ENCODE measurements at places on chromosomes 6 and 20. TPM values are rescaled to one million over a fixed set of nuclear protein-coding genes. Genes with fewer than 3 reads are reported as not detected.

DNA sequence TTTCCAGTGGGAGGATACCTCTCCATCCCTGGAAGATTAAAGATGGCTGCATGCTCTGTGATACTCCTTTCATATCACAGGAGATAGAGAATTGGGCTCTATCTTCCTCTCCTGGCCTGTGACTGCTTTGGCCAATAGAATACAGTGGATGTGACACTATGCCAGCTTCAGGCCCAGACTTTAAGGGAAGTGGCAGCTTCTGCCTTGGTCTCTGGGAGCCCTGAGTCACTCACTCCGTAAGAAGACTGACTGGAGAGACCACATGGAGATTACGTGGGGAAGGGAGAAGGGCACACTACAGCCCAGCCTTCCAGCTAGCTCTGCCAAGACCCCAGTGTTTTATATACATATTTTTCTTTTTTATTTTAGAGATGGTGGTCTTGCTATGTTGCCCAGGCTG, 10.4 kb upstream of the MMP9 start:
- no peaks in the 10 kb centered on the region for H3K36me3 ChIP-seq
- no peak for DNase-seq
- peaks cover 20% of the 10 kb centered on the region for H3K27me3 ChIP-seq
- H3K4me3 ChIP-seq = no peak overlapping the region

Gene ZSCAN31
- total RNA-seq = 10.8 TPM

Gene EMILIN3
- total RNA-seq = 6.4 TPM

GRCh38 chr20:7333841-7334240, 566.4 kb downstream of the BMP2 start:
- no peak overlapping the region for H3K27ac ChIP-seq
- DNase-seq = no peak
- no peaks in the 10 kb centered on the region for H3K4me1 ChIP-seq
- no peaks in the 10 kb centered on the region for H3K36me3 ChIP-seq
- no peak overlapping the region for H3K4me3 ChIP-seq
- H3K27me3 ChIP-seq = no peaks in the 10 kb centered on the region

- peak overlapping the region; percentile 6 for H3K27ac ChIP-seq
- H3K4me1 ChIP-seq = peaks cover 17% of the 10 kb centered on the region
- no peaks in the 10 kb centered on the region for H3K27me3 ChIP-seq
- H3K4me3 ChIP-seq = no peak overlapping the region
These were observed 13.3 kb upstream of the PTPN1 start for GRCh38 chr20:50496773-50497385.

Gene TFAP2A
- 86.8 TPM for total RNA-seq

DNA sequence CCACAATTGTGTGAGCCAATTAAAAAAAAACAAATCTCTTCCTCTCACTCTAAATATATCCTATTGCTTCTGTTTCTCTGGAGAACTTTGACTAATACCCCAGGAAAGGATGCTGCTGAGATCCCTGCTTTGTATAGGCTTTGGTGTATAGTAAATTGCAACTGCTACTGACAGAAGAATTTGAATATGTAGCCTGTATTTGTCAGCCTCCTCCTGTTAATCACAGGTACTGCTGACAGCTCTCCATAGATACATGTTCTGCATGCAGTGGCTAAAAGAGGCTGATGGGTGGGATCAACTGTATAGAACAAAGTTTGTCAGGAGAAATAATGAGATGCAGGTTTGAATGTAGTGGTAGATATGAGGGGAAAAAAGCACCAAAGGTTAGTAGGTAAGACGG, 95.0 kb downstream of the ARHGAP18 start:
- no peak overlapping the region for H3K27ac ChIP-seq
- no peak for DNase-seq
- no peaks in the 10 kb centered on the region for H3K27me3 ChIP-seq

Gene SLPI
- 632 TPM for total RNA-seq

DNA sequence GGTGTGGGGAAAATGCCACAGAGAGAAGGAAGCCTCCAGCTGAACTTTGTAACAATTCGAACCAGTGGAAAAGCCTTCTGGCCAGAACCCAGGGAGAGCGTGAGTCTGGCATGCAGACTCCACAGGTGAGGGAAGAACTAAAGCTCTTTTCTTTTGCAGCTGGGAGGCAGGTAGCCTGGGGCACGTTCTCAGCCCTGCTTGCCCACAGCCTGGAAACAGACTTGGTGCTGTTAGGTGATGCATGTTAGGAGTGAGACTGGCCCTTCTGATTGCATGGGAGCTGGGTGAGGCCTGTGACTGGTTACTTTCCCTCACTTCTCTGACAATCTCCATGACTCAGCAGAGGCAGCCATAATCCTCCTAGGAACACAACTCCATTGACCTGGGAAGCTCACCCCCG, 34.2 kb downstream of the PROKR2 start:
- H3K4me3 ChIP-seq = no peak overlapping the region
- H3K27me3 ChIP-seq = no peaks in the 10 kb centered on the region
- no peak overlapping the region for H3K27ac ChIP-seq
- no peaks in the 10 kb centered on the region for H3K36me3 ChIP-seq

DNA sequence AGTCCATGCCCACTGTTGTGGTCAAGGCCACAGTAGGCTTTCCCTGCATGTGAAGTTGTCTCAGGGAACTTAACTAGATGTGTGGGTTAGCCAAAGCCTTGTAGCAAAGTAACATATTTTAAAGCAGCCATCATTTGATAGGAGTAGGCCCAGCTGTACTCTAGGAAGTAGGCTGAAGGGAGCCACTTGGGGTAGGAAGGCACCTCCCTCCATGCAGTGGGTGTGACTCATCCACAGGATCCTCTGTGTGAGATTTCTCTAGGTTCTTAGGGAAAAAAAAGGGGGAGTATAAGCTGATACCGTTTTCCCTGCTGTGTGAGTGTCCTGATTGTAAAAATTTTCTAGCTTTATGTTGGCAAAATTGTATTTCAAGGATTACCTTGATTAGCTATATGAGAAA, 44.7 kb downstream of the VAPB start:
- peaks cover 13% of the 10 kb centered on the region for H3K36me3 ChIP-seq
- peaks cover 9% of the 10 kb centered on the region for H3K4me1 ChIP-seq
- no peak for DNase-seq
- no peak overlapping the region for H3K27ac ChIP-seq
- H3K27me3 ChIP-seq = no peaks in the 10 kb centered on the region
- no peak overlapping the region for H3K4me3 ChIP-seq

DNA sequence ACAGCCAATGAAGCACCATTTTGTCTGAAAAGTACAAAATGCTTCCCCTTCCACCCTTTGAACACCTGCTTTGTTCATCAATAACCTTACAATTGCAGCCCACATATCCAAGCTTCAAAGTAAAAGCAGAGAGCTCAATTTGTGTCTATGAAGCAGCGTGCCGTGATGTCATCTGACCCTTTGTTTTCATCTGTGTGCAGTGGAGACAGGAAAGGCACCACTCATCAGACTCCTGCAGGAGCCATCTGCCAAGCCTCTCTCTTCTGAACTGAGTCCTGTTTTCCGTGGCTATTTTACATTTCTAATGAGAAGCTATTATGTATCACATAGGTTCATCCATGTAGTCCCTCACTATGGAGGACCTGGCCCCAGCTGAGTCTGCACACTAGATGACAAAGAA, 7.5 kb upstream of the LY86 start:
- H3K27me3 ChIP-seq = no peaks in the 10 kb centered on the region
- no peak overlapping the region for H3K27ac ChIP-seq
- H3K4me3 ChIP-seq = no peak overlapping the region

Gene PSMA7
- 201 TPM for total RNA-seq

GRCh38 chr20:1420066-1420465, 27.2 kb upstream of the FKBP1A start:
- no peak overlapping the region for H3K4me3 ChIP-seq
- H3K4me1 ChIP-seq = peaks cover 4% of the 10 kb centered on the region
- no peaks in the 10 kb centered on the region for H3K27me3 ChIP-seq
- DNase-seq = no peak
- H3K36me3 ChIP-seq = no peaks in the 10 kb centered on the region
- H3K27ac ChIP-seq = no peak overlapping the region

DNA sequence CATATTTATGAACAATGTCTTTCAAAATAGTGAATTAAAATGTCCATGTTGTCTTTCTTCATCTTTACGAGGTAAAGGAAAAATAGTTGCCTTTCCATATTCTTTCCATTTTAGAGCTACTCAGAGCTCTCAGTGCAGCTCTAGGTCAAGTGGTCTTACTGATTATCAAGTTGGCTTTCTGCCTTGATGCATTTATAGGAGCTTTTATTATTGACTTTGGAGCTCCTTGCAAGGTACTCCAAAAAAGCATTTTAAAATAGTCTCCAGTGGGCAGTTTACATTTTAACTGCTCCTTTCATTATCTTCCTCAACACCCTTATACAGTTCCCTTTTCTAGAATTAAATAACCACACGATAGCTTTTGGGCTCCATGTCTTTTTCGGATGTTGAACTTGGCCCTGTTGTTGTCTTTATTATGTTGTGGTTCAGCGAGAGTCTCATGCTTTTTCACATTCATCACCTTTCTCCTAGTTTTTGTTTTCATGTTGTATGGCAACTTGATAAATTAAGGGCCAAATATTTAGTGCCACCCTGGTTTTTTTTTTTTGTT, 122.9 kb downstream of the CLIC5 start:
- no peaks in the 10 kb centered on the region for H3K27me3 ChIP-seq
- H3K4me3 ChIP-seq = no peak overlapping the region
- H3K4me1 ChIP-seq = no peaks in the 10 kb centered on the region
- H3K36me3 ChIP-seq = no peaks in the 10 kb centered on the region
- DNase-seq = no peak
- H3K27ac ChIP-seq = no peak overlapping the region

GRCh38 chr6:17957498-17957897, 29.9 kb downstream of the KIF13A start:
- H3K27me3 ChIP-seq = no peaks in the 10 kb centered on the region
- peaks cover 31% of the 10 kb centered on the region for H3K4me1 ChIP-seq
- H3K4me3 ChIP-seq = no peak overlapping the region
- no peak overlapping the region for H3K27ac ChIP-seq

All from suprapubic skin (tissue), 4 donors.